ENCODE measurements at places on chromosomes 1 and 21.
A peak's percentile ranks its signal among the peaks of the same experiment; 100 is the strongest.

DNA sequence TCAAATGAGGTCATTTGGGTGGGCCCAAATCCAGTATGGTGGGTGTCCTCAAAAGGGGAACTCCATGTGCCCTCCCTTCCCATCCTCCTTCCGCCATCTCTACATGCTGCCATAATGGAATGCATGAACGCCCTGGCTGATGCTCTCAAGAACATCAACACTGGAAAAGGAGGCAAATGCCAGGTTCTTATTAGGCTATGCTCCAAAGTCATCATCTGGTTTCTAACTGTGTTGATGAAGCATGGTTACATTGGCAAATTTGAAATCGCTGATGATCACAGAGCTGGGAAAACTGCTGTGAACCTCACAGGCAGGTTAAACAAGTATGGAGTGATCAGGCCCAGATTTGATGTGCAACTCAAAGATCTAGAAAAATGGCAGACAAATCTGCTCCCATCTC is 16.6 kb upstream of the TRIM45 start:
- no peak for DNase-seq

DNA sequence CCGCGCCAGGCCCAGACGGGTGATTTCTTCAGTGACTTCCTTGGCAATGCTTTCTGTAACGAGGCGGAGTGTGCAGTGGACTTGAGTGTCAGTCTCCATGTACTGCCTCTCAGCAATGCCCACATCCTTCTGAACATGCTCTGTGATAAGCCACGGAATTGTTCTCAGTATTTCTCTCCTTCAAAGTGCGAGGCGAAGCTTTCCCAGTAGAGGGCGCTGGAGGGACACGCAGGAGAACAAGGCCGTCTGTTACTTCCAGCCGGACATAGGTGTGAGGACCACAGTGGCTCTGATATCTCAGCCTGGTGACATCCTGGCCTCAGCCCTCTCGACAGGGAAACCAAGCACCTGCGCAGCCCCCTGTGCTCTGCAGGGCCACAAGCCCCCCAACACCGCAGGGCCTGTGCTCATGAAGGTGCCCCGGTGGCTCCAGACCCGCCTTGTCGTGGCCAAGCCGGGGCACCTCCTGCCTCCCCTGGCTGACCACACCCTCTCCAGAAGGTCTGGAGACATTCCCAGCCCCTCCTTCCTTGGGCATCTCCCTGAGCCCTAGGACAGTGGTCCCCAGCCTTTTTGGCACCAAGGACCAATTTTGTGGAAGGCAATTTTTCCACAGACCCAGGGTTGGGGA is 46.1 kb upstream of the BACE2 start:
- peak; percentile 66 for DNase-seq

GRCh38 chr1:155035936-155036335 is 2.3 kb downstream of the DCST1 start:
- no peak for DNase-seq

DNA sequence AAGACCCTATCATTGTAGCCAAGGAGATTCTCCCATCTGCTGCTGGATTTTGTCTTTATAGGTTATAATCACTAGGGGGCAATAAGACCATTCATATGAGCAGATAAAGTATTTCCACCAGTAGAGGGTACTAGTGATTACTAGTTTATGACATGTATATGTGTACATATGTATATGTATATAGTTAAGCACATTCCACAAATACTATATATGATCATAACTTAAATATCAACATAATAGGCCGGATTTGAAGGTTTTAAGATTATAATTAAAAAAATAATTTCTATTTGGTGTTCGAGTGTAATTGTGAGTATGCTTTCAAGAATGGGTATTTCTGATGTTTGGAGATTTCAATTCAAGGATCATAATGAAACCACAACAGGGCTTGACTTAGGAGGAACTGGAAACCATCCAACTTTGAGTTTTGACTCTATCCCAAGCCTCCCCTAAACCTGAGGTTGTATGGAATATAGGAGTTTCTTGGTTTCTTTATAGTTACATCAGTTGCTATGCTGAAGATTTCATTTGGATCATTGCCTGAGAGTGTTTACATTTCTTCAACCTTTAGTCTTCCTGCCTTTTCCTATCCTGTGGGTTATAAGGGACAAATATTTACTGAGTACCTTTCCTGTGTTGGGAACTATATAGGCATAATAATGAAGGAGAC is 16.9 kb downstream of the TCEANC2 start:
- DNase-seq = no peak

DNA sequence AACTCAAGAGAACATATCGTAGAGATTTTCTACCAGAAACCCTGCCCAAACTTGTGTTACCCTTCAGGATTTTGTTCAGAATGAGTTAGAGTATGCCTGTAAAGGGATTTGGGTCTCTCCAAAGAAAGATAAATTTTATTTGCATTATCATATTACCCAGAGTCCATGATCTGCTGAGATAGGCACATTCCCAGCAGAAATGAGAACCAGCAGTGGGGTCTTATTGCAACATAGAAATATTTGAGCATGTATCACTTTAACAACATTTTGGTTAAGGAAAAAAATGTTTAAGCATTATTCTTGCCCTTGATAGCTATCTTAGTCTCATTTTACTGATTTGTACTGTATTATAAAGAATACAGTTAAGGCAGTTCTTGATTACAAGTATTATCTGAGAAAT is 10.6 kb downstream of the VCAM1 start:
- no peak for DNase-seq

DNA sequence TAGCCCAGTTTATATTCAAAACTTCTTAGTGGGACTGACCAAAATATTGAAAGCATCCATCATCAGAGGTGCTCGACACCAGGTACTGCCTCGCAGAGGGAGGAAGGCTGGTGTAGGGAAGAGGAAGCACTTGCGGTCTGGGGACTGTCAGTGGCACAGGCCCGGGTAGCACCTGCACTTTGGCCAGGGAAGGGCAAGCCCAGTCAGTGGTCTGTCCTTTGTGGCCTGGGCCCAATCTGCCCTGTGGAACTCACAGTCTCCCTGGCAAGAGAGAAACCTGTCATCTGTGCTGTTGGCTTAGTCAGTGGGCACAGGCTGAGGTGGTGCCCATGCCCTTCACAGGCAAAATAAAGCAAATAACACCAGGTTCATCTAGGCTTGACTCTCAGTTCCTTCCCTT is 77.4 kb downstream of the SYT6 start:
- no peak for DNase-seq

- peak; percentile 47 for DNase-seq
Observed at GRCh38 chr1:42922687-42923366, 35.8 kb downstream of the SLC2A1 start.

- no peak for DNase-seq
Observed at GRCh38 chr1:218705391-218705790, 360.3 kb downstream of the TGFB2 start.

GRCh38 chr1:53396573-53397268 is 62.5 kb upstream of the DMRTB1 start:
- DNase-seq = no peak

DNA sequence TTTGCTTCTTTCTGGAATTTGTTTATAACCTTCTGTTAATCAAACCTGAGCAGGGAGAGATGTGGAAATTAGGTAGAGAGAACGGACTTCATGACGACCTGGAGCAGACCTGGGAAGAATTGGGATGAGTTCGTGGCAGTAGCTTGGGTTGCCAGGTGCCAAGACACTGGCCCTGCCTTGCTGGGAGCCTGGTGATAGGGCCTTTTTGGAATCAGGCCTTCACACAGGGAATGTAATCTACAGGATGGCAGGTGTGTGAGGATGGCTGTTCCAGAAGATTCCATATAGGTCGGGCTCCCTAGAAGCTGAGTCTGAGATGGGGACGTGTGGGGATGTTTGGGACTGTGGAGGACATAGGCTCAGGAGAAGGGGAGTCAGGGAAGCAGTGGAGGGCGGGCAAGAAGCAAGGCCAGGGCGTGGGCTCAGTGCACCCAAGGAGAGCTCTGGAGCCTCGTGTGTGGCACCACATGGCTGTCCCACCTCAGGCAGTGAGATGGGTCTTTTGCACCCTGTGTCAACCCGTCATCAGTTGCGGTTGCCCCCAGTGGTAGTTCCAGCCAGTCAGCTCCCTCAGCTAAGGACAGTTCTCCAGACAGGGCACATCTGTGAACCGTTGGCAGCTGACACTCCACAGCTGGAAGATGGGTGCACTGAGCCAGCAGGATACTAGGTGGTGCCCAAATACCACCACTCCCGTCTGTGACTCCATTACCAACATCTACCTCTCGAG is 395.9 kb downstream of the MATN1 start:
- DNase-seq = no peak

DNA sequence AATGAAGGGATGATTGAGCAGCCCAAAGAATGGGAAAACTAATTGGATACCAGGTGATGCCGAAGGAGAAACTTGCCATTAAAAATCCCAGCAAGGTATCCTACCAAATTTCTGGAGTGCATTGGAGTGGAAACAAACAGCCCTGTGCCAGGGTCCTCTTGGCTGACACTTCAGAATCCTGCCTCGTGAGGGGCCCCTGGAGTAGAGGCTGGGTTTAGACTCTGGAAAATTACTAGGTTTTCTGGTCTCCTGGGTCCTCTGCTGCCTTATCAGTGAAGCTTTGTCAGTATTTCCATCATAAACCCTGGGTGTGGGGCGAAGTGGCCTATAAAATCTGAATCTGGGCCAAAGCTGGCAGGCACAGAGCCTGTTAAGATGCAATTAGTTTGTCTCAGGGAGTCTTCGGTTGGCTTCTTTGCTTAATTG is 289.2 kb upstream of the USP24 start:
- no peak for DNase-seq

- DNase-seq = peak; percentile 100
Observed at GRCh38 chr1:151281225-151281968, 702 bp upstream of the ZNF687 start.

DNA sequence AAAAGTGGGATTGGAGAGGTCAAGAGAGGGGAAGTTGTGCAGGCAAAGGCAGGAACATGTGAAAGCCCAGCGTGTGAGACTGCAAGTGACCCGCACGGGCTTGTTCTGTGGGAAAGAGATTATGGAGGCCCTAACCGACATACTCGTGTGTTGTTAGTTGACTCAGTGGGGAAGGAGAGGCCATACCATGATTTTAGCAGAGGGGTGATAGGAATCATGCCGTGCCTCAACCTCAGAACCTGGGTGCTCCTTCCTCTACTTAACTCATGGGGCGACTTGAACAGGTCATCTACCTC is 19.3 kb downstream of the PGLYRP3 start:
- no peak for DNase-seq

DNA sequence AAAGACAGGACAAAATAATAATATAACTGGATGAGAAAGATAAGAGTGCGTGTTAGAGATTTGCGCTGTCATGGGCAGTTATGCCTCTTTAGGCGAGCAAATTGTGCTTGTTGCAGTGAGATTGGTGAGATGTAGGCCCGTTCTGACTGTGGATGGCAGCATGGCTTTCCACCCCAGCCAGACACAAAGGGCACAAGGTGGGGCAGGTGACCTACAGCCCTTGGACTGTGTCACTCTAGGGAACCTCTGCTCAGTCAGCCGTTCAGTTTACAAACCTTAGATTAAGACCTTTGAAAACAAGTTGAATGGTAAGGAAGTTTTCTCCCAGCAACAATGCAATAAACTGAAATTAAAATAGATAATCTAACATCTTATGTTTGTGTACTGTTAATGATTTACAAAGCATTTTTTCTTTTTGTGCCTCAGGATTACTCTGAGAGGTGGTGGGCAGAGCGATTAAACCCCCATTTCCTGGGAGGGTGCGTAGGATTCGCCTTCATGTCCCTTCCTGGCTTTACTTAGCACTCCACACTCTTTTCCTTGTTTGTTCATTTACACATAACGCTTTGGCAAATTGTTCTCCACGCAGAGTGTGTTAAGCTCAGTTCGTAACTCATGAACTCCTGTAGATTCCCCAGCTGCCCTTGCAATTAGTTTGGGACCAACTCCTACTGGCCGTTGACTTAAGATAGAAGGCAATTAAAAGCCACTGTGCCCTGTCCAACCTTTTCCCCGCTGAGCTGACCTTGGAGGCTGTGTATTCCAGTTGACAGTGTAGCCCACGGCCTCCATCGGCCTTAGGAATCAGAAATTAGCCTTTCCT is 58.1 kb upstream of the IGSF5 start:
- DNase-seq = no peak

GRCh38 chr1:188822248-188822647 is 1655.4 kb downstream of the BRINP3 start:
- no peak for DNase-seq

DNA sequence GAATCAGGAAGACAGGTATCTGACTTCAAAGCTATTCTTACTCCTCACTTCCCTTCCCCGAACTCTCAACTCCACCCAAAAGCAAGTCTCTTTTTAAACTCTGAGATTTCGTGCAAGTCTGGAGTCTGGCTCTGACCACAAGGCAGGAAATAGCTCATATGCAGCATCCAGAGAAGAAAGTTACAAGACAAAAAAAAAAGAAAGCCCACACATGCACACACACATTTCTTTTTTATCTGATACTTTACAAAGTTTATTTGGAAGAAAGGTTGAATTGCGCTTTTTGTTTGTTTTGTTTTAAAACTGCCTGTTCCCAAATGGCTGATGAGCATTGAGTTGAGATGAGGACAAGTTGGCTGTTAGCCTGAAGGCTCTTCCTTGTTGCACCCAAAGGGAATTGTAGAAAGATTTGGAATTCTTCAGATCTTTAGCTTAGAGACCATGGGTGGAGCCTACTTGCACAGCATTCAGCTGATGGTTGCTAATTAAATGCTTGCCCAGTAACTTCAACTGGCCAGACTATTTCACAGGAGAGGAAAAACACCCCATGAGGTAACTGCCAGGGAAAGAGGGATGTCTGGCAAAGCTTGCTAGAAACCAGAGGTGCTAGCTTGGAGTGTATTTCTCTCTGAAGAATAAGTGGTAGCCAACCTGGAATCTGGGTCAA is 490.3 kb downstream of the TTLL7 start:
- no peak for DNase-seq

GRCh38 chr21:43752758-43753438 is 23.2 kb downstream of the CSTB start:
- DNase-seq = no peak

DNA sequence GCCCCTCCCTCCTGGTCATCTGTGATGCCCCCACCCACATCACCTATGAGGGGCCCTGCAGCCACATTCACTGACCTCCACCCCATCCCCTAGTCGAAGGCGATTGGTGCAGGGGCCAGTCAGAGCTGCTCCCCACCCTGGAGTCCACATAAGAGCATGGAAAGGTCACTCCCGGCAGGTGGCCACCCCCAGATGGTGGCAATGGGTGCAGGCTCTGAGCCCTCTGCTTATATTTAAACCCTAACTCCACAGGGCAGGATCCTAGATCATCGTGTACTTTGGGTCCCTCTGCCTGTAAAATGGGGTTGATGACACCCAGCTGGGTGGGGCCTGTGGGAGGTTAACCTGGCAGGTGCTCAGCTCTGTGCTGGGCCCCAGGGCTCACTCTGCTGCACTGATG is 186.8 kb upstream of the C1orf174 start:
- no peak for DNase-seq

Data from NCI-H187 (cell line).